Renal cortex interstitium (tissue), 15 donors: ENCODE measurements at places on chromosomes 11 and 22. TPM values are rescaled to one million over a fixed set of nuclear protein-coding genes. Genes with fewer than 3 reads are reported as not detected.

The KCNJ1 gene
- 89.0 TPM for polyA plus RNA-seq

The SNX32 gene
- 1.4 TPM for polyA plus RNA-seq

The LRRC75B gene
- polyA plus RNA-seq: 32.8 TPM

The SYT12 gene
- 0.16 TPM for polyA plus RNA-seq

The NAALAD2 gene
- polyA plus RNA-seq: 23.8 TPM

DNA sequence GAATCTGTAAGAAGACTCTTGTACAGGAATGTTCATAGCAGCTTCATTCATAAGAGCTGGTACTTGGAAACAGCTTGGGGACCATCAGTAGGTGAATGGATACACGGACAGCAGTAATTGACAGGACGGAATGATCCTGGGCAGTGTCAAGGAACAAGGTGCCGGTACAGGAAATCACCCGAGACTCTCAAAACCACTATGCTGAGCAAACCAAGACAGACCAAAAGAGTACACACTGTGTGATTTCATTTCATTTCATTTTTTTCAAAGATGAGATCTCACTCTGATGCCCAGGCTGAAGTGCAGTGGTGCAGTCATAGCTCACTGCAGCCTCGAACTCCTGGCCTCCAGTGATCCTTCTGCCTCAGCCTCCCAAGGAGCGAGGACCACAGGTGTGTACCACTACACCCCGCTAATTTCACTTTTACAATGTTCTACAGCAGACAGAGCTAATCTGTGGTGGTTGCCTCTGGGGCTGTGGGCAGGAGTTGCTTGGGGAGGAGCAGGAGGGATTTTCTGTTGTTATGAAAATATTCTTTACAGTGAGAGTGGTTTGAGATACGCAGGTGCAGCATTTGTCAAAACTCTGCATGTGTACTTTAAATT is 15.6 kb downstream of the PARVB start:
- no peak for DNase-seq

DNA sequence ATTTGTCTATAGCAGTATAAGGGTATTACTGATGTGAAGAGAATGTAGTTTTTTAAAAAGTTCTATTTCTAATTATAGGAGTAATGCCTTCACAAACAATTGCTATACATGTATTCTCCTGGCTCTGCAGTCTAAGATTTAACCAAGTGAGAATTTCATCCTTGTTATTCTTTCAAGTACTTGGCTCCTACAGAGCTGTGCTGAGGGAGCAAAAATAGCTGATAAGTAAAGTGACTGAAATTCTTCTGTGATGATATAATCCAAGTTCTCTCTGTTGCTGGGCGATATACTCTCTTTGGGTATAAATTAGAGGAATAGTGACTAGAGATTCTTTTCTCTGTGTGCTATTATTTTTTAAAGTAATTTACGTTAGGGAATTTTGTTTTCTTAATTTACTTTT is 68.0 kb downstream of the PGR start:
- no peak for DNase-seq

DNA sequence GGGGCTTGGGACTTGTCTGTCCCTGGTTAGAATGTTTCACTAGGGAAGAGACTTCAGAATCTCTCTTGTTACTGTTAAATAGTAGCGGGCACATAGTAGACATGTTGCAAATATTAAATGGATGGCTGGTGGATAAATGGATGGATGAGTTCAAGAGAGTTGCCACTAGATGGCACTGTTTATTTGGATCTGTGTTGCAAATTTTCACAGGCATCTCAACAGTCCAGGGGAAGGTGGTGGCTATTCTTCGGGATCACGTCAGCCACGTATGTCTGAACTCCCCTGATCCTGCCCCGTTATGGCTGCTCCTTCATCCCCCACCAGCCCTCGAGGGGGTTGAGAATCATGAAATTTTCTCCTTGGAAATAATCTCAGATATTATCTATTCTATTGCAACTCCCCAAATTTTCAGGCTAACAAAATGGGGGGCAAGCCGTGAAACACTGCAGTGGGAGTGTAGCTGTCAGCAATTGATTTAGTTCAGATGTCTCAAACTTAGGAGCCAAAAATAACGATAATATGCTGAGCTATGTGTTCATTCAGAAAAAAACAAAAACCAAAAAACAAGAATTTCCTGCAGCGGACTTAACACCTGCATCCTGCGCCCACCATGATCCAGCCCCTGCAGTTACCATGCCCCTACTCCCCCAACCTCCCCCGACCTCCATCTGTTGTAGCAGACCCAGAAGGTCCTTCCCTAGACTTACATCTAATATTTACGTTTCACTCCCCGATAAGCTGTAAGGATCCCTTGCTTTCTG is 29.1 kb upstream of the BIRC3 start:
- DNase-seq: peak; percentile 68
